Activated CD8-positive, alpha-beta memory T cell treated with anti-CD3 and anti-CD28 coated beads, Interleukin-2, amount 50 U/mL, for 4 hours (primary cell): ENCODE measurements at places on chromosomes 6 and 20.

DNA sequence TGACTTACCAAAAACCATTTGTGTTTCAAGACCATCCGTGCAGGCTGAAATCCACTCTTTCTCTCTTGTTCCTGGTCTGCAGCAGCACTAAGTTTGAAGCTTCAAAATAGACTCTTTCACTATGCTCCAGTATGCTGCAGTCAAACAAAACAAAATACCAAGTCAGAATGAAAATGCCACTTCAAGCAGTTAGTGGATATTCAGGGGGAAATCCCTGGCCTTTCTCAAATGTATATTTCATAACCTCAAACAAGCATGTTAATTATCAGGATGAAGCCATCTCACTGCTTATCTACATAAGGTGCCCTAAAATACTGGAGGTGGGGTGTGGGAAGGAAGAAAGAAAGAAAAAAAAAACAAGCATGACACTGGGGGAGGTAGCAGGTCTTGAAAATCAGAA, 103.5 kb downstream of the ATXN1 start:
- no peak for DNase-seq

- no peak for DNase-seq
Observed at GRCh38 chr20:58224097-58224496, 4.4 kb downstream of the ANKRD60 start.

DNA sequence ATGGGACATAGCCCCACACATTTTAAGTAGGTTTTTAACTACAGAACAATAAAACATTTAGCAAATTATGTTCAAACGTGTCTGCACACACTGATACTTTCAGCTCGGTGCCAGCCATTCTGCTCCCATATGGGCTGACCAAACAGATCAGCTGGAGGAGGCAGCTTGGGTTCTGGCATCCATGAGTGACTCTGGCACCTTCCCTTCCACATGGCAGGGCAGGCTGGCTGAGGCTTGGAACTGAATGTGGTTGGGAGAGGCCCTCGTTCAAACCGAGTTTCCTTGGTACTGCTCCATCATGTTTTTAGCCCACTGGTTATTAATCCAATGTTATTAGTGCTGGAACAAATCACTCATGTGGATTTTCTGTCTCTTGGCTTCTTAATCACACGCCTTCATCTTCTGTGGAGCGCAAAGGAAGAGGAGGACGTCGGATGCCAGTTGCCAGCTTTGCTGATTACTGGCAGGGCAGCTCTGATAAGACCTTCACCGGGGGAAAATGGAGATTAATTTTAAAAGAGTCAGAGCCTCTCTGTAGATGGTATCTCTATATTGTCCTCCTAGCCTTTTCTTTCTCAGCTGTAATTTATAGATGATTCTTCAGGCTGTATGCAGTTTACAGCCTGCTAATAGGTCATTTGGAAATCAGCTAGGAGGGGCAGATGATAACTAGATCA, 93.1 kb upstream of the TIAM2 start:
- DNase-seq = no peak

DNA sequence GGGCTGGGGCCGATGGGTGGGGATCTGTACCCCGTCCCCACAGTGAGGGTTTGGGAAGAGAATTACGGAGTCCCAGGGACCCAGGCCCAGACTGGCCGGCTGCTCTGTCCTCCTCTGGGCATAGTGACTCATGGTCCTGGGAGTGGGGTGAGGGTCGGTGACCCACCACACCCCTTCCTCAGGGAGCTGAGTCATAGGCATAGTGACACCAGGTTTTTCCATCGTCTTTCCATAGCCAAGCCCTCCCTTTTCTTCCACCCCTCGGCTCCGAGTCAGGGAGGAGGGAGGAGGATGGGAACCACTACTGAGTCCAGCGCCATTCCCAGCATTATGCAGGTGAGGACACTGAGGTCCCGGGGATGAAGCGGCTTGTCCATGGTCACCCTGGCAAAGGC, 8.9 kb downstream of the CYP21A2 start:
- DNase-seq = no peak

DNA sequence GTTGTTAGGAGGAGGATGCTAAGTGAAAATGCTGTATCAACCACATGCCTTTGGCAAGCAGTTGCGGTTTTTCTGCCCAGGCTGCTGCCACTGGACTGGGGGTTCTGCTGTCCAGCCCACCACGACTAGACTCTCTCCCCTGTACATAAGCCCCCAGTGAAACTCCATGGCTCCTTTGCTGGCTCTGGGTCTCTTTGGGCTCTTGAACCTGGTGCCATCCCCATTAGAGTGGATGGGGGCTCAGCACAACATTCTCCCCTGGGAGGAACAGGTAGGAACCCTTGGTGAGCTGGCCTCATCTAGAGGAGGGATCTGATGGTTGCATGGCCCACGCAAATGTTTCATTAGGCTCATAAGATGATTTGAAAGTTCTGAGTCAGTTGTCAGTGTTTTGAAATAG, 204.8 kb upstream of the KCNG1 start:
- DNase-seq = no peak

DNA sequence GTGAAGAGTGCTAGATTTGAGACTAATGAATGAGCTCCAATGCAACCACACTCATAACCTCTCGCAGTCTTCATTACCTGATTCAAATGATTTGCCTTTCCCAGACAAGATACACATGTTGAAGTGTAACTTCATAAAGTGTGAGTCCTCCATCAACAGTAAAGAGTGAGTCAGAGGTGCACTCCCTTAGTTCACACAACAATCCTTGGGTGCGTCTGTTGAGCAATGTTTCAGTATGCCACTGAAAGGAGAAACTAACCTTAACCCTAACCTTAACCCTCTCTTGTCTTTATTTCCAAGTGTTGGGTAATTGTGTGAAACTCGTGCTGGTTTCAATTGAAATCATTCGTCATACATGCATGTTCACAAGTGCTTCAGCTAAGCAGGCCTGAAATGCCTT, 21.0 kb upstream of the RIN2 start:
- no peak for DNase-seq

- no peak for DNase-seq
Observed at GRCh38 chr6:128114164-128114563, 213.3 kb upstream of the THEMIS start.

DNA sequence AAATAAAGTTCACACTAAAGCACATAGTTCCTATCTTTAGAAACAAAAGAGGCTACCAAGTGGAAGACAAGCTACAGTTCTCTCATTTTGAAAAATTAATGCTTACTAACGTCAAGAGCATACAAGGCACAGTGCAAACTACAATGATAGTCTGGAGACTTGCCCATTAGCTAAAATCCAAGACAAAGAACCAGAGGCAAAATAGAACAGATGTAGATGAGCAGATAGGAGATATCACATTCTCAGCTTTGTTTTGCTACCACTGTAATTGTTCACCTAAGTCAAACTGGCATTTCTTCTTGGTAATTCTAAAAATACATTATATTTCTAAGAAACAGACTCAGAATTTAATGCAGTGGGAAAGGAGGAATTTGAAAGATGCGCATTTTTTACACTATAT, 5.2 kb downstream of the TMEM30A start:
- no peak for DNase-seq

GRCh38 chr6:35047265-35048011, 93.7 kb downstream of the TCP11 start:
- DNase-seq = no peak

GRCh38 chr6:150535151-150535804, 64.4 kb upstream of the PLEKHG1 start:
- DNase-seq = no peak

GRCh38 chr6:29925727-29926412, 16.5 kb upstream of the HLA-A start:
- no peak for DNase-seq

DNA sequence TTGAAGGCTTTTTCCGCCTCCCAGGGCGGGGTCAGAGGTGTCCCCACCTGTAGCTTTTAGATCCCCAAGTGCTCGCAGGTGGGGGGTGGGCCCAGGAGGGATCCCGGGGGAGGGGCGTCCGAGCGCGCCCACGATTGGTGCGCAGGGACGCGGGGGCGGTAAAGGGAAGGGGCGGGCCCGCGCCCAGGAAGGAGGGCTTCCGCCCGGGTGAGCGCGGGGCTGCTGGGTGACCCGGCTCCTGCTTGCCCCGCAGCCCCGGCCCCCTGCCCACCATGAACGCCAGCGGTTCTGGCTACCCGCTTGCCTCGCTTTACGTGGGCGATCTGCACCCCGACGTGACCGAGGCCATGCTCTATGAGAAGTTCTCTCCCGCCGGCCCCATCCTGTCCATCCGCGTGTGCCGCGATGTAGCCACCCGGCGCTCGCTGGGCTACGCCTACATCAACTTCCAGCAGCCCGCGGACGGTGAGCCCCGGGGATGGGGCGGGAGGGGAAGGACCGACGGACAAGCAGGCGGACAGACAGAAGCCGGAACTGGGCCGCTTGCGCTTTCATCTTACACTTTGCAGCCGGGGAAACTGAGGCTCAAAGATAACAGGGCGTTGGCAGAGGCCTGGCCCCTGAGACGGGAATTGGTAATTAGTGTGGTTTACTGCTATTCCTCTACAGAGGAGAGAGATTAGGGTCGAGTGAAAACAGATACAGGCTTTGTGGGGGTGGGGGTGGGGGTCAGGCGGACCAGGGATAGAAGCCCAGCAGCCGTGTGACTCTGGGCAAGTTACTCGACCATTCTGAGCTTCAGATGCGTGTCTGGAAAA, at the start of gene PABPC1L:
PABPC1L (plus strand) TSS at position 189 of the 818 bp plus-strand sequence; CDS start at position 273, 84 bp downstream.
- DNase-seq = peak; percentile 81

- DNase-seq = no peak
Observed at GRCh38 chr20:46159101-46159897, 41.2 kb downstream of the CD40 start.

DNA sequence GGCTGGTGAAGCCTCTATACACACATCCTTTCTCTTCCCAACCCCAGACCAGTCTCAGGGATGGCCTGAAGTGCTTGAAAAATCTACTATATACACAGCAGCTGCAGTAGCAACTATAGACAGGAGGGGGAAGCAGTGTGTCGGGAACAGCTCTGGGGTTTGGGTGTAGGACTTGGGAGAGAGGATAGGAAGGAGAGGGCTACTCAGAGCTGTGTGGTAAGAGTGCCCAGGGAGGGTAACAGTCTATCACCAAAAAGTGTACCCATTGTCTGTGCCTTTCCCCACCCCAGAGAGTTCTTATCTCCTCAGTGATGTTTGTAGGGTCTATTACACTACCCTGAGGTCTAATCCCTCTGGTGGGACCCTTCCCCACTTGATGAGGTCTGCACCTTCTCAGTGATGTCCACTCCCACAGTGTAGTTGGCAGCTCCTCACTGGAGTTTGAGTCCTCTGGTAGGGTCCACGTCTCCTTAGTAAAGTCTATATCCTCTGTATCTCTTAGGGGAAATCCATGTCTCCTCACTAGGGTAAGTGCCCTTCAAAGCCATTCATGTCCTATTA, 1.5 kb upstream of the GGT7 start:
- DNase-seq = peak; percentile 36

- DNase-seq = no peak
Observed at GRCh38 chr6:134719911-134720310, 230.0 kb downstream of the ALDH8A1 start.

- no peak for DNase-seq
Observed at GRCh38 chr6:21404577-21404976, 189.0 kb upstream of the SOX4 start.

DNA sequence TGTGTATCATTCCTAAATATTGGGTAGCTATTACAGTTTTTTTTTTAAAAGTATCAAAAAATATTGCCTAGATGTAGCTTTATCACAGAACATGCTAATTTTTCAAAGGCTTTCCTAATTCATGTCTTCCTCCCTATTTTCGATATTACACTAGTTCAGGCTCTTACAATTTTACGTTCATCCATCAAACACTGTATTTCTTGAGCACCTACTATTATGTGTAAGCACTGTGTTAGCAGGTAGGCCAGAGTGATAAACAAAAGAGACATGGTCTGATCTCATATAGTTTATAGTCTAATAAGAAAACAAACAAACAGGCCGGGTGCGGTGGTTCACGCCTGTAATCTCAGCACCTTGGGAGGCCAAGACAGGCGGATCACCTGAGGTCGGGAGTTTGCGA, 69.5 kb downstream of the FAM217A start:
- DNase-seq = no peak

GRCh38 chr20:58168843-58169242, 59.6 kb downstream of the ANKRD60 start:
- DNase-seq = no peak

DNA sequence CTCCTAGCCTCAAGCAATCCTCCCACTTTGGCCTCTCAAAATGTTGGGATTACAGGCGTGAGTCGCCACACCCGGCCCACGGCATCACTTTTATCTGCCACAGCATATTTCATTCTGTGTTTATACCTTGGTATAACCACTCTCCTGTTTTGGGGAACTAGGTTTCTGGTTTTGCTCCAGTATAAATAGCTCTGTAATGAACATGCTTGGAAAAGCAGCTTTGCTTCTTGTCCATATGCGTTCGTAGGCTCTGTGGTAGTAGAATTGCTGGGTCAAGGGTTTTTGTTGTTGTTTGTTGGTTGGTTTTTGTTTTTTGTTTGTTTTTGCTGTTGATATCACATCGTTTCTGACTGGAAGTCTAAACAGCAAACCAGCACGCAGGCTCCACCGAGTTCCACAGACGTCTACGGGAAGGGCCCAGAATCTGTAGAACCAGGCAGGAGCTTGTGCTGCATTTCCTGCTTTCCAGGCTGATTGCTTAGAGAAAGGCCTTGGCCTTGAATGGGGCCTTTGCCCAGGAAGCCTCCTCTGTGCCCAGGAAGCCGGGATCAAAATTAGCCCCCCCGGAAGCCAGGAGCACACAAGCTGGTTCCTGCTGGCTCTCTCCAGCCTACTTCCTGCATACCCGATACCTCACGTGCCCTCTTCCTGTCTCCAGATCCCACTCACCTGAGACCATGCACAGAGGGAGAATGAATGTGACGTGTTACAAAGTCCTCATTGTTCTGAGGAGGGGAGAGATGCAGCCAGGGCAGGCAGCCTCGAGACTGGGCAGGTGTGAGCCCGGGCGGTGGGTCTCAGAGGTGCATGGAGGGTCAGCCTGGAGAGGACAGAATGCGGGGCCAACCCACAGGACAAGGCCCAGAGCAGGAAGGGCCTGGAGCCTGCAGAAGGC, 34.7 kb downstream of the AAR2 start:
- DNase-seq = no peak

DNA sequence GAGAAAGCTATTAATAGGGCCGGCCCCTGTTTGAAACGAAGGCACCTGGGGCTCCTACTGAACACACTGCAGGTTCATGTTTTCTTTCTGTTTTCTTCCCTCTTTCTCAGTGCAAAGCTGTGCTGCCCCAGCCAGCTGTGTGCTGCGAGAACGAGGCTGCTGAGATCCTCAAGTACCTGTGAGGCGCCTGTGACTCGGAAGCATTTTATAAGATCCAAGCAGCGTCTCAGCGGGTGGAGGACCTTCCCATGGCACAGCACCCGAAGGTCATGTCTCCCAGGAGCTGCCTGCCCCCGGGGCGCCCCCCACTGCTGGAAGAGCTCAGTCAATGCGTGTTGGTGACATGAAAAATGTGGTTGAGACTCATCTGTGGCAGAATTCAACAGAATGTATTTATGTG, 66.3 kb downstream of the SMOC2 start:
- DNase-seq = no peak

- DNase-seq = no peak
Observed at GRCh38 chr6:50913105-50913770, 94.6 kb downstream of the TFAP2B start.
